ENCODE measurements at places on chromosomes 1 and 21.

GRCh38 chr1:10733474-10734366 is 62.7 kb downstream of the CASZ1 start:
- peak; percentile 93 for DNase-seq

- peak; percentile 17 for DNase-seq
Measured at GRCh38 chr1:182235604-182235951, 156.0 kb downstream of the GLUL start.

DNA sequence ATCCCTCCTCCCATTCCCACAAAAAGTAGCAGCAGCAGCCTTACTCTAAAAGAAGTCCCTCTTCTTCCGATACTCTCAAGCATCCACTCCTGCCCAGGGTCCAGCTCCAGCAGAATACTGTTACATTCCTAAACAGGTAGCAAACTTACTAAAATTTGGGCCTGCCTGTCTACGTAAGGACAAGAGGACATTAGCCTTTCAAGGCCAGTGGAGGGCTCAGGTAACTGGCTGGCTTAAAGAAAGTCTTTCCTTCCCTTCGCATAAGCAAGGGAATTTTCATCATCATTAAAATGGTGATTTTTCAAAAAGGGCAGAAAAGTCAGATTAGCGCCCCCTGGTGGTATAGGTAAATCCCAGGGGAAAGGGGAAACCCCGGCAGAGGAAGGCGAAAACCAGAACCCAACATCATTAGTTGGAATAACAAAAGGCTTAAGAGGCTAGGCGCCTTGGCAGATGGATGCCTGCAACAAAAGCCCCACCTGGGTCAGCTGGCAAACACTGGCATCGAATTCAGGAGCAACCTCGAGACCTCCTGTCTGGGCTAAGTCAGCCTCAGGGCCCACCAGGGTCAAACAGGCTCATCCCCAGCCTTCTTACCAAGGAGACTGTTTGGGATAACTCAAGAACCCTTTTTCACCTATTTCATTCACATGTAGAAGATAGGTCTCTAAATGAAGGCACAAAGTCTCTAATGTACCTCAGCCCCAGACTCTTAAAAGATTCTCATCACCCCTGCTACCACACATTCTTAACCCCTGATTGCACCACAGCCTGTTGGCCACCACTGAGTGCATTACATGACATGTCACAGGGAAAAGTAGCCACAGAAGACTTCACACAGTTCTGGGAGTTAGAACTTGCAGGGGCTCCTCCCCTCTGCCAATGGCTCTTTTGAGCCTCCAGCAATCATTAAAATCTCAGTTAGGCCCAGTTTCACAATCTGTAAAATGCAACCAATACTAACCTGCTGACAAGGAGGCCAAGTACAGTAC is 36.7 kb downstream of the ERI3 start:
- peak; percentile 95 for DNase-seq

GRCh38 chr1:62654744-62655143 is 33.4 kb downstream of the DOCK7 start:
- DNase-seq, result no peak

DNA sequence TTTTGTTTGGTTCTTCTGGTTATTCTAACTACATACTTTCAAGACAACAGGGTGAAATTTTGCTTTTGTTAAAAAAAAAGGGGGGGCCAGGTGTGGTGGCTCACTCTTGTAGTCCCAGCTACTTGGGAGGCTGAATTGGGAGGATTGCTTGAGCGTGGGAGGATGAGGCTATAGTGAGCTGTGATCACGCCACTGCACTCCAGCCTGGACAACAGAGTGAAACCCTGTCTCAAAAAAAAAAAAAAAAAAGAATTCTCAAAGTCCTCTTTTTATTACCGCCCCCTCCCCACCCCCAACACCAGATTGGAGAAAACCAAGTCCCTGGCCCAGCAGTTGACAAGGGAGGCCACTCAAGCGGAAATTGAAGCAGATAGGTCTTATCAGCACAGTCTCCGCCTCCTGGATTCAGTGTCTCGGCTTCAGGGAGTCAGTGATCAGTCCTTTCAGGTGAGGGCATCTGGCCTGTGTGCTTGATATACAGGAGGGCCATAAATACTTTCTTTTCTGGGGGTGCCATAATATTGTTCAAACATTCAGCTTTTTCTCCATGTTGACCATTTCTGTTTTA is 50.2 kb downstream of the LAMC2 start:
- no peak for DNase-seq

GRCh38 chr1:6502000-6502891 is 10.8 kb upstream of the PLEKHG5 start:
- no peak for DNase-seq

DNA sequence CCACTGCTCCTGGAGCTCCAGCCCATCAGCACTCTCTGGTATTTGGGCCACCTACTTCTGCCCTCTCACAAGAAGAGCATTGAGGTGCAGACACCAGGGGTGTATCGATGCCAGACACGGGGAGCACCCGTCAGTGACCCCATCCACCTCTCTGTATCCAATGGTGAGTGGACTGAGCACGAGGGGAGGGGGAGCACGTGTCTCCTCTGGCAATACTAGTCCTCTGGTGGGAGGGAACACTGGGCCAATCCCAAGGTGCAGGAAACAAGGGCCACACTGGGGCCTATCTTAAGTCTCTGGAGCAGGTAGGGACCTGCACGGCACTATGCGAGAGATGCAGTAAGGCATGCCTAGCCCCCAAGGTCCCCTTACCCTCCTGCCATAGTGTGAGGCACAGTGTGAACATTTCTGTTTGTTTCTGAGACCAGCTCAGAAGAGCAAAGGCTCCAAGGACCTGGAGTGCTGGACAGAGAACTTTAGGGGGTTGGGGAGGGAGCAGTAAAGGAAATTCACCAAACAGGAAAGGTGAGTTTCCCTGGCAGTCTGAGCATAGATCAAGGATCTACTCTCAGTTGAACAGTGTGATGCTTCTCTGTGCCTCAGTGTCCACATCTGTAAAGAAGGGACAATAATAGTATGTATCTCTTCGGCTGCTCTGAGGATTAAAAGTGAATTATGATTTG is 2.3 kb downstream of the FCRLB start:
- DNase-seq, result no peak

DNA sequence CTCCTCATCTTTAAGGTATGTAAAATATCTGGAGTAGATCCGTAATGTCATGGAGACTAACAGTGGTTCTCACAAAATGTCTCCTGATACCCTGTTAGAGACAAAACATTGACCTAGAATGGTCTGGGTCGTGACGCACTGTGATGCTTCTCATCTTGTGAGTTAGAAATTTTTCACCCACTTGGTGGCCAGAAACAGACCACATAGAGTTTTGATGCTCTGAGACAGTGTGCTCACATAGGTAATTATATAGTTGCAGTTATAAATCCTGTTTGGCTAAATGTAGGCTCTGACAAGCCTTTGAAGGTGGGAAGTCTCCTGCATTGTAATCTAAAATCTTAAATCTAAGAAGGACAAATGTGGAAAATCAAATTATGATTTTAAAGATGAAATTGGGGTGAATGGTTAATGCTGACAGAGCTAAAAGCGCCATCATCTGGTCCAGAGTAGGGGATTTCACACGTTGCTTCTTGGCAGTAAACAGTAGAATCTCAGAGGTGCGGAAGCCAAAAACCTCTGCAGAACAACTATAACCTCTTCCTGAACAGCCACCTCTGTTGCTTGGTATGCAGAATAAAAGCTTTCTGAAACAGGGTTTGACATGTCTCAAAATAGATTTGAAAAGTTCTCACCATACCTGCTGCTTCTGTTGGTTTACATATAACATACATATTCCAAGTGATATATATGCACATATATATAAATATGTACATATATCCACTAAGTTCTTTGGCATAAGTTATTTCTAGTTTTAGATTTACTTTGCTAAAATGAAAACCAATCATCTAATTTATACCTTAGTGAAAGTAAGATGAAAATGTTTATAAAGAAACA is 17.1 kb downstream of the RPAP2 start:
- DNase-seq, result no peak

DNA sequence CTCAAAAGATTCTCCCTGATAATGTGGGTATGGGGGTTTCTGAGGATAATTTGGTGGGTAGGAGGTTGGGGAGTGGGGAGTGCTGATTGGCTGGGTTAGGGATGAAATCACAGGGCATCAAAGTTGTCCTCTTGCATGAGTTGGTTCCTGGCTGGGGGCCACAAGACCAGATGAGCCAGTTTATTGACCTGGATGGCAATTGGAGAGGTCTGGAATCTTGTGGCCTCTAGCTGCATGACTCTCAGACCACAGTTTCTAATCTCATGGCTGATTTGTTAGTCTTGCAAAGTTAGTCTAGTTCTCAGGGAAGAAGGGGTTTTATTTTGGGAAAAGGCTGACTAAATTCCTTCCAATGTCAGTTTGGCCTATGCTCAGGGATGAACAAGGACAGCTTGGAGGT is 3.3 kb upstream of the GBP1 start:
- no peak for DNase-seq

GRCh38 chr1:92481599-92481925 is 5.2 kb downstream of the GFI1 start:
- no peak for DNase-seq

Measured in NCI-H510A treated with DMSO at 0.1 percent for 48 hours (cell line).